Right forelimb (tissue), 1 donor: ENCODE measurements at places on chromosomes 11 and 22.

- DNase-seq = no peak
Observed at GRCh38 chr22:44773082-44773481, 20.7 kb downstream of the ARHGAP8 start.

DNA sequence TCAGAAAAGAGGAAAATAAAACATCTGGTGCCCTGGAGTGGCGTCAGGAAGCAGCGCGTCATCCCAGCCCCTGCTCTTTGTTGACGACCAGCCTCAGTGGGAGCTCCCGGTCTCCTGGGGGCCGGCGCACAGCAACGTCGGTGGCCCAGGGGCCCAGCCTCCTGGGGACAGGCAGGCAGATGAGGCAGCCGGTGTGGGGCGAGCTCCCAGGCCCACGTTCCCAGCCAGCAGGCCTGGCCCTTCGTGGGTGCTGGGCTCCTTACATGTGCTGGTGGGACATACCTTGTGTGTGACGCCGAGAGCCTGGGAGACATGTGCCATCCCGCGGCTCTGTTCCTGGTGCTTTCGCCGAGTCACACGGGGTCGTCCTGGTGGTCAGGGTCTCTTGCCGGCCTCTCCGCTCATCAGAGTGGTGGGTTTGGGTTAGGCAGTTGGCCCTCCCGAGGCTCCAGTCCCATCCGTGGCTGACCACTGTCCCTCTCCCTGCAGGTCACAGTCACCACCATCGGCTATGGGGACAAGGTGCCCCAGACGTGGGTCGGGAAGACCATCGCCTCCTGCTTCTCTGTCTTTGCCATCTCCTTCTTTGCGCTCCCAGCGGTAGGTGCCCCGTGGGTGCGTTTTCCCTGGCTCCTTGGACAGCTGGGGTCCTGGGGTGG is 116.7 kb downstream of the KCNQ1OT1 start:
- peak; percentile 45 for DNase-seq

GRCh38 chr11:36460220-36460619 is 49.9 kb downstream of the TRAF6 start:
- no peak for DNase-seq

- no peak for DNase-seq
Observed at GRCh38 chr11:66614073-66614472, 2.4 kb upstream of the RBM14 start.

DNA sequence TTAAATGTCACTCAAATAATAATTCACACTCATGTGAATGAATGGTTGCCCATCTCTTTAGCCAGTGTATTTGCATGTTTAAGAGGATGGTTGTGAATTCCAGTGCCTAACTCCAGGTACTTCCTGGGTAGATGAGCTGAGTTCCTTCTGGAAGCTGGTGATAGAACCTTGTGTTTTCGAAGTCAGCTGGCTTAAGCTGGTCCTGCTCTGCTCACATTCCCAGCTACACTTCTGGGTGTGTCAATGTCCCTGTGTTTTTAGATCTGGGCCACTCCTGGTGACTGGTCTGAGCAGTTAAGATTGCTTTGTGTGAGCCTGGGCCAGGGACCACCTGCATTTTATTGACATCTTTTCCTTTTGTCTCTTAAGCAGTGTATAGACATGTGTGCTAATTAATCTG is 10.6 kb downstream of the TEAD1 start:
- no peak for DNase-seq

- no peak for DNase-seq
Observed at GRCh38 chr22:19802001-19802893, 41.7 kb downstream of the TBX1 start.

GRCh38 chr11:86916330-86916729 is 38.9 kb downstream of the FZD4 start:
- DNase-seq = no peak

GRCh38 chr11:85263328-85263727 is 363.8 kb downstream of the DLG2 start:
- no peak for DNase-seq

DNA sequence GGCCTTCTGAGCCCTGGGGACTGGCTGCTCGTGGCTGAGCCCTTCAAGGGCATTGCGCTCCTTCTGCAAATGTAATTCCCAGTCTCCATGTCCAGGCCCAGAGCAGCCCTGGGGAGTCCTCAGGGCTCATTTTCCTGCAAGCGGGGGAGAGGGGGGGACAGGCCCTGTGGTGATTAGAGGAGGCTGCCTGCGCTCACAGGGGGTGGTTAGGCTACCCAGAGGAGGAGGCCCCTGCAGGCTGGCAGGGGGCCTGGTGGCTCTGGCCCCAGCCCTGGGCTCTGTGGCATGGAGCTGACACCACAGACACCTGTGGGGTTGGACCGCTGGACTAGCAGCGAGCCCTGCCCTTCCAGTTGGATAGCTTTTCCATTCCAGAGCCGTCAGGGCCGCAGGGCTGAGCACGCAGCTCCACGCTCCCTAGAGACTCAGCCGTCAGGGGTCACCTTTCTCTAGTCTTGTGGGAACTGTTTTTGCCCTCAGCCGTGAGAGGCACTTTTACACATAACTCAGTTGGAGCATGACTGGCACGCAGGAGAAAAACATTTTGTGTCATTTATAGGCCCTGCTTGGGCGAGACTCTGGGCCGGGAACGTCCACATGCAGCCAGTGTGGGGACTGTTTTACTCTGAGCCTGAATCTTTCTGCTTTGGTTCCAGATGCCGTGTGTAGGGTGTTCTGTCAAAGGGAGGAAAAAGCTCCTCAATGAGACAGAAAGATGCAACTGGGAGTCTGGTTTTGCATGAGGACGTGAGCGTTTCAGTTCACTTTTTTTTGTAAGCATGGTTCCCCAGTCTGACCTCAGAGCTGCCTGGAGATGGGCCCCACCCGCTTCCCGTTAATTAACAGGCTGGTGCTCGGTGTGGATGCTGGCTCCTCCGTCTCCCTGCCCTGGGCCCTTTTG is 58.1 kb downstream of the LRP5 start:
- DNase-seq = no peak

DNA sequence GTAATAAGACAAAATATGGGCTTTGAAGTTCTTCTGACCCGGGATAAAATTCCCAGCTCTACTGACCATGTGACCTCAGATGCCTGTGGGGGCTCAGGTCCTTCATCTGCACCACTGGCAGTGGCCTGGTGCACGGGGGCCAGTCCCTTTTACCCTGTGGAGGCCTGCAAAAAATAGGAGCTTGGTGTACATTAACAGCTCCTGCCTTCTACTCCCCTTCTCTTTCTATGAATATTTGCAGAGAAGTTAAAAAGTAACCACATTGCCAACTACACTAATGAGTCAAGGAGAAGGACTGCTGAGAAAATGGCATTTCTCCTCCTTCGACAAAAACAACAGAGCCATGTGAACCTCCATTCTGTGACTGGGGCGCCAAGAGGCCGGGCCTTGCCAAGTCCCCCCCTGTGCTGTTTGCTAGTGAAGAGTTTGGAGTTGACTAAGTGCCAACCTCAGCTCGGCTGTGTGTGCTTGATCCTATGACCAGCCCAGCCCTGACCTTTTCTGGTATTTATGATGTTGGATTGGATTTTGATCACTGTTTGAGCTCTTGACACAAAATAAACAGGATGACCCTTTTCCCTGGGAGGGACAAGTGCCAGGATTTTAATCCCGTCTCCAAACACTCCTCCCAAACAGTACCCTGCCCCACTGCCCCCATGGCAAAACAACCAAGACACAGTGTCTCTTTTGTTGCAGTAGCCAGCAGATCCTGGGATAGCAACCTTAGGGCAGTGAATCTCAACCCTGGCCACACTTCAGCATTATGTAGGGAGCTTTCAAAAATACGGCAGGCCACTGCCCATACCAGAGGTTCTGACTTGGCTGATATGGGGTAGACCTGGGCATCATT is 380.1 kb downstream of the LARGE1 start:
- DNase-seq = no peak

GRCh38 chr11:47216121-47216798 is 1.5 kb downstream of the DDB2 start:
- peak; percentile 79 for DNase-seq

DNA sequence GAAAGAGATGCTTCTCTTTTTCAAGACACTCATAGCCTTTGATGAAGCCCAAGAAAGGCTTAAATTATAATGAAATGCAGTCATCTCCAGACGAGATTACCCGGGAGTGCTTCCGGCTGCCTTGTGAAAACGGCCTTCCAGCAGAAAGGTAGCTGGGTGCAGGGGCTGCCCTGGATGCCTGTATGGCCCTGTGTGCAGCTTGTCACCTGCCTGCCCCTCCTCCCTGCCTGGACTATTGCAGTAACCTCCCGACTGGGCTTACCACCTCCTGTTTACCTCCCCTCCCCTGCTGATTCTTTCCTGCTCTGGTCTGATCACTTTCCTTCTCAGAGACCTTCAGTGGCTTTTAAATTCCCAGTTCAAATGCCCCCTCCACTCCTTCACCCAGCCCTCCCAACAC is 126.4 kb upstream of the SYT13 start:
- no peak for DNase-seq

GRCh38 chr11:116473206-116473769 is 299.5 kb downstream of the BUD13 start:
- no peak for DNase-seq

DNA sequence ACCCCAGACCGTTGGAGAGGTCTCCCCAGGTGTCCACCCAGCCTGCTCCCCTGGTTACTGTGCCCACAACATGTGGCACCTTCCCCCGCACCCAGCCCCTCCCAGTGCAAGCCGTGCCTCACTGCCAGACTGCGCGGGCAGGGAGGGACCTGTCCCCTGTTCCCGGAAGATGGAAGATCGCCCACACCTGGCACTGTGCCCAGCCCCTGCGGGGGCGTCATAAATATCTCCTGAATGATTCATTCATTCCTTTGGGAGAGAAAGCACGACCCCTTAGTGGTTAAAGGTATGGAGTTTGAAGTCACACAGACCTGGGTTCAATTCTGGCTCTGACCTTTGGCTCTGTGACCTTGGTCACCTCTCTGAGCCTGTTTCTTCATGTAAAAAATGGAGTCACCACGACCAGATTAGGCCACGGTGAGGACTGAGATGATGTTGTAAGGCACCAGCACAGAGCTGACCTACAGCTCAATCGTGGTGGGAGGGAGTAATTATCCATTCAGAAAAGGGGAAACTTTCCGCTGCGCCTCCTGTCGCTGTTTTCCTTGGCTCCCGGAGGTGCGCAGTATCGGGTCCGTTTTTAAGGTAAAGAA is 497 bp upstream of the SYT12 start:
- no peak for DNase-seq

- peak; percentile 88 for DNase-seq
Observed at GRCh38 chr11:111735262-111736116, 30.7 kb downstream of the PPP2R1B start.

- peak; percentile 21 for DNase-seq
Observed at GRCh38 chr11:2089536-2090165, 49.5 kb downstream of the IGF2 start.

DNA sequence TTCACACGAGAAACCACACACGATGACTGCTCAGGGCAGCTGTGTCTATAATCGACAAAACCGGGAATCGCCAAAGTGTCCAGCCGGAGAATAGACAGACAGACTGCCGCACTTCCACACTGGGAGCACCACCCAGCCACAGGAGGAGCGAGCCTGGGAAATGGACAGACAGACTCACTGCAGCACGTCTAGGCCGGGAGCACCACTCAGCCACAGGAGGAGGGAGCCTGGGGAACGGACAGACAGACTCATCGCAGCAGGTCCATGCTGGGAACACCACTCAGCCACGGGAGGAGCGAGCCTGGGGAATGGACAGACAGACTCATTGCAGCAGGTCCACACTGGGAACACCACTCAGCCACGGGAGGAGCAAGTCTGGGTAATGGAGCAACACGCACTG is 137.2 kb downstream of the BRD1 start:
- DNase-seq = no peak

GRCh38 chr11:1847006-1847735 is 5.7 kb upstream of the LSP1 start:
- no peak for DNase-seq
